CD4-positive, alpha-beta T cell treated with Interleukin-10 for 1 hour (primary cell): ENCODE measurements at places on chromosomes 6 and 20.

DNA sequence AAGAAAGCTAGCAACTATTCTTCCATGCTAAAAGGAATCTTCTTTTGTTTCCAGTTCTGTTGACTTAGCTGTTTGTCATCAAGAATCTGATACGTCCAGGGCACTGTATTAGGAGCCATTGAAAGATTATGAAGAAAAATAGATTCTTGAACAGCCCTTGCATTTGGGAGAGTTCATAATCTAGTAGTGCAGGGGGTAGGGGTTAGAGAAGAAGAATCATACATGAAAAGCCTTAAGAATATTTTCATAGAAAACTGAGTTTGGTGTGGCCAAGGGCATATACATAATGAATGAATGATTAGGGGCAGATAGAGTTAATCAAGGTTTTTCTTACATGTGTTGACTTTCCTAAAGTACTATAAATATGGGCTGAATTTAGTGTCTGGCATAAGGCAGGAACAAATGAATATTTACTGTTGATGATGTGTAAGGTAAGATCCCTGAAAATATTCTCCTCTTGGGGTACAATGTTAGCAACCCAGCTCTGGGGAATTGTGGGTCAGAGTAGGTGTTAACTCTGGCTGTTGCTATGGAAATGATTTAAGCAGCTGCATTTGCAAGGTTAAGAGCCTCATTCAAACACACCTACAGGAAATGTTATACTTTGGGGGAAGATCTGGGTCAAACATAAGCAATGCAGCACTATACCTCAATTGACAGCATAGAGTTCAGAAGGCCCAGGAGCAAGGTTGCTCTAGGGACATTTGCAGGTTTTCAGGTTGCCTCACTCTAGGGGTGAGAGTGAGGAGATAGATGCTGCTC lies 667.3 kb upstream of the CITED2 start:
- DNase-seq: no peak

DNA sequence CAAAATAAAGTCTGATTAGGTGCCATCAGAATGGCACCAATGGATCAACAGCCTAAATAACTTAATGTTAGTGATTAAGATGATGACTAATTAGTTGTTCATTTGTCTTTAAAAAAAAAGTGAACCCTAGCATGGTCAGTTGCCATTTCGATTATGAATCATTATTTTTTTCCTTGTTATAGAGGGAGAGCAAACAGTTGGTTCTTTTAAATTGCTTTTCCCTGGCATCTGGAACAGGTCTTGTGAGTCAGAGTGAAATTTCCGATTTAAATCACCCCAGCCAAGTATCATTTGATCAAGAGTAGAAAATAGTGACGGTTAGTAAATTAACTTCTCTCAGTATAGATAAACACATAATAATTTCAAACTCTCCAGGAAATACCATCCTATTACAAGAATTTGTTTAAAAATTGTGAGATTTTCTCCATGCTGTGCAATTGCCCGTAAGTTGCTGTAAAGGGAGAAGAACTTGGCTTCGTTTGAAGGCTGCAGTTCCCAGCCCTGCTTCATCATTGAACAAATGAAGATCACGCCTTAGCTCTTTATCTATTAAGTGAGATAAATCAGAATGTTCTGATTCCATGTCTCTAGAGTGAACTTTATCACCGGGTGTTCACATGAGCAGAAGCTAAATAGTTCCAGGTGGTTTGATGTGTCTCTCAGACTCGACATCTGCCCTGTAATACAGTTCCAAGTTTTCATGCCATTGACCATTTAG lies 741.3 kb downstream of the DOK5 start:
- DNase-seq: no peak

GRCh38 chr6:135461208-135461607 lies 36.3 kb downstream of the AHI1 start:
- no peak for DNase-seq

DNA sequence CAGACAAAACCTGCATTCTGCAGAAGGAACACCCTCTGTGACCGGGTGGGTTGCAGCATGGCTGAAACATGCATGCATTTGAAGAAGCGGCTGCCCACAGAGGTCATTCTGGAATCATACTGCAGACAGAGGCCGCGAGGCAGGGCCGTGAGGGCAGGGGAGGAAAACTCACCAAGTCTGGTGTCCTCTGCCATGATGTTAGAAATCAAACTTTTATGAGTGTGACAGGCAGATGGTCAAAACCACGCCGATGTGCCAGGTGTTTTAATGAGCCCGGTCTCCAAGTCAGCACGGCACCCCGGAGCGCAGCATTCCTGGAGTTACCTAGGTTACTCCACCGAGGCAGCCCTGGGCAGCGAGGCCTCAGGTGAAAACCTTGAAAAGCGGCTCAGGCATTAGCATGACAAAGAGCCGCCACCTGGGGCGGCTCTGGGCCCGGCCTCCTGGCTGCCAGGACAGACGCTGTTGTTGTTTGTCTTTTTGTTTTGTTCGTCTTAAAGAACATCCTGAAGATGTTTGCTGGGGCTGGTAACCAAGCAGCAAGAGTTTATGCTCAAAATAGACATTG lies 255.6 kb downstream of the ERMARD start:
- DNase-seq: no peak

DNA sequence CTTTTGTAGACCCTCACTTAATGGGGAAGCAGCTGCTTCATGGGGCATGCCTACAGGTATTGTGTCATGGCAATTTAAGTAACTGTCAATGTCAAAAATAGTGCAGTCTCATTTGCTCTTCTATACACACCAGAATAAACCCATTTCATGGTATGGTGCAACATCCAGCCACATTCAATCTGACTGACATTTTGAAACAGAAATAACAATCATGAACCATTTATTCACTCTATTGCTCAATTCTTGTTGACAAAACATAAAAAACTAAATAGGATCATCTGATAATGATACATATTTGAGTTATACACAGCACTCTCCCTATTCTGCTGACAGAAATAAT lies 122.9 kb downstream of the MAP7 start:
- DNase-seq: no peak

GRCh38 chr20:57757767-57758166 lies 48.0 kb upstream of the PMEPA1 start:
- no peak for DNase-seq
